M059J (cell line): ENCODE measurements at places on chromosomes 12 and 14.
A peak's percentile ranks its signal among the peaks of the same experiment; 100 is the strongest.

- DNase-seq, result peak; percentile 23
Observed at GRCh38 chr14:73393375-73393774, 65.0 kb downstream of the NUMB start.

DNA sequence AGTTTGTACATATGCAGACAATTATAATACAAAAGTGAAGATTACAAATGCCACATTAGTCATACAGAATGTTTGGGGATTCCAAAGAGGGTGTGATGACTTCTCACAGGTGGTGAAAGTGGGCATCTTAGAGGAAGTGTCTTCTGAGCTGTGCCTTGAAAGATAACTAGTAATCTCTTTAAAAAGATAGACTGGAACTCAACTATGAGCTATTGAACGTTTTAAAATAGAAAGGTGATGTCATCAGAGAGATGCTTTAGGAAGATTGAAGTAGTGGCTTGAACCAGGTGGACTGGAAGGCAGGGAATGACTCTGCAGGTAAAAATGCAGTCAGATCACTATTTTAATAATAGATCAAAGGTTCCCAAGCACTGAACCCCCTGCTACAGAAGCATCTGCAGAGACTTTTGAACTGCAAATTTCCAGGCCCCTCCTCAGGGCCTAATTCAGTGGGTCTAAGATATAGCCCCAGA is 50.3 kb downstream of the SYT1 start:
- DNase-seq, result no peak

DNA sequence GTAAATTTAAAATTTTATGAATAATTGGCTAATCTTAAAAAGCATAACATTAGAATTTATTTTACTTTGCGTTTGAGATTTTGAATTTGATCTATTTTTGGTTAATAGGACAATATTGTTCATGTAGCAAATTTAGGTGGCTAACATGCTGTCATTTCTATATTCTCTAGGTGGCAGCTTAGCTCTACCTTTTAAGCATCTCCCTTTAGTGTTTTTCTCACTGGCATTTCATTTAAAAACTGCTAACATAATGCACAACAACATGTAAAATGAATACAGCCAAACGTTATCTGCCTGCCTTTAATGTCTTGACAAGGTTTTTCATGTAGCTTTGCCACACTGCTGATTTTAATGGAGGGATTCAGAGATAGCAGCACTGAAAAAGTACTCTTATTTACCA is 272.4 kb upstream of the FBXO33 start:
- DNase-seq, result no peak

- DNase-seq, result no peak
Observed at GRCh38 chr12:69931569-69931968, 106.5 kb downstream of the MYRFL start.
